ENCODE measurements at places on chromosomes 16 and 17. TPM values are rescaled to one million over a fixed set of nuclear protein-coding genes. Genes with fewer than 3 reads are reported as not detected.

DNA sequence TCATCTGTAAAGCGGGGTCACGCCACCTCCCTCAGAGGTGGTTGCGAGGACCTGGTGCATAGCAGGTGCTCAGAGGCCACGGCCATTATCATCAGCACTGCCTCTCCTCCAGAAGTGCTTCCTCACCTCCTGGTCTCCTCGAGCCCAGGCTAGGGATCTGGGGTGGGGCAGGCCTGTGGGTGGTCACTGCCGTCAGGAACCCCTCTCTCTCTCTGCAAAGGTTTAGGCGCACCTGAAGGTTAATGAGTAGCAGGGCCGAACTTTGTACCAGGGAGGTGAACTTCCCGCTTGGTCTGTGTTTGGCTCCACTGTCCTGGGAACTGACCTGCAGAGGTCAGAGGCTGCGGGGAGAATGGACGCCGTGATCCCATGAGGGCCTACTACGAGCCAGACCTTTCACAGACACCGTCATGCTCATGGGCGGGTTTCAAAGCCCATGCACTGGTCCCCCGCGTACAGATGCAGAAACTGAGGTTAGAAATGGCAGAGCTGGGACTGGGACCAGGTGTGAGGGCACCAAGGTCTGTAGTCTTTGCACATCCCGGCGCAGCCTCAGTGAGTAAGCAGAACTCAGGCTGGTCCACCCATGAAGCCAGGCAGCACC lies 13.8 kb downstream of the JUP start:
- DNase-seq: no peak

RHBDF1 gene
- total RNA-seq: 24.5 TPM

DNA sequence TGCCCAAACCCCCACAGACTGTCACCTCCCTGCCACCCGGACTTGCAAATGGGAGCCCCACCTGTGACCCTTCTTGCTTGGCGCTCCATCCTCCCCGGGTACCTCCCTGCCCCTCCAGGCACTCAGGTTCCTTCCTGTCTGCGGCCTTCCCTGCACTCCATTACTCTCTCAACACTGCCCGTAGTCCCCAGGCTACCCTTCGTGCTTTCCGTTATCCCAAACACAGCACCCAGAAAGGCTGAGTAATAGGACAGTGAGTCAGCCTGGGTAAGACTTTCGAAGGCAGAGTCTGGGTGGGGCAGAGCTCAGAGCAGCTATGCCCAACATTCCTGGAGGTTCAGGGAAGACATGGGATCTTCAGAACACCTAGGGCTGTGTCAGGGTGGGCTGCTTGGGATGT lies 16.6 kb upstream of the C16orf74 start:
- DNase-seq: no peak

SLFN14 gene
- total RNA-seq: not detected

KRTAP9-8 gene
- not detected for total RNA-seq

GRCh38 chr16:22380529-22380928 lies 6.1 kb upstream of the CDR2 start:
- DNase-seq: no peak

GRCh38 chr17:7744416-7744815 lies 26.9 kb downstream of the DNAH2 start:
- DNase-seq: no peak

- DNase-seq: no peak
These were observed 12.6 kb downstream of the LDHD start for GRCh38 chr16:75103994-75104393.

DNA sequence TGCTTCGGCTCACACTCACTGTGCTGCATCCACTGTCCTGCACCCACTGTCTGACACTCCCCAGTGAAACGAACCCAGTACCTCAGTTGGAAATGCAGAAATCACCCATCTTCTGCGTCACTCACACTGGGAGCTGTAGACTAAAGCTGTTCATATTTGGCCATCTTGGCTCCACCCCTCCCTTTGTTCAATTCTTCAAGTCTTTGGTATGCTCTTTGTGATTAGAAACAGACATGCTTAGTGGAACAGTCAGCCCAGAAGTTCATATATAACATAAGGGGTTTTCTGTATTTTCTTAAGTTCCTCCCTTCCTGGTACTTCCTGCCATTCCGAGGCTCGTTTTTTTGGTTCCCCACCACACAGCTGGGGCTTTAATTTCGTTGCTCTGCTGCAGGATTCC lies 398.5 kb upstream of the DYNLRB2 start:
- DNase-seq: no peak

G6PC1 gene
- not detected for total RNA-seq

MLYCD gene
- total RNA-seq: 48.2 TPM

DNA sequence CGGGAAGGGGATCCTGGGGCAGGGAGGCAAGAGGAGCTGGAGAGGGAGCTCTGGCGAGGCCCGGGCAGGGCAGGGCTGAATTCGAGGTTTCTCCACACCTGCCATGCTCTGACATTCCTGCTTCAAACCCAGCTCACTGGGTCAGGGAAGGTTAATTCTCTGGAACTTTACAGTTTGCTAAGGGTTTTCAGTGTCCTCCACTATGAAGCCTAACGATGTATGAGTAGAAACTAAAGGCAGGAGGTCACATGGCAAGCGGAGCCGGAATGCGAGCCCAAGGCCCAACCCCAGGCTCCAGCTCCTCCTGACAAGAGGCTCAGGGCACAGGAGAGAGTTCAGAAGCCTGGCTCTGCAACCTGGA lies 29.2 kb downstream of the DCAKD start:
- DNase-seq: no peak

GFAP gene
- 3.7 TPM for total RNA-seq

DNA sequence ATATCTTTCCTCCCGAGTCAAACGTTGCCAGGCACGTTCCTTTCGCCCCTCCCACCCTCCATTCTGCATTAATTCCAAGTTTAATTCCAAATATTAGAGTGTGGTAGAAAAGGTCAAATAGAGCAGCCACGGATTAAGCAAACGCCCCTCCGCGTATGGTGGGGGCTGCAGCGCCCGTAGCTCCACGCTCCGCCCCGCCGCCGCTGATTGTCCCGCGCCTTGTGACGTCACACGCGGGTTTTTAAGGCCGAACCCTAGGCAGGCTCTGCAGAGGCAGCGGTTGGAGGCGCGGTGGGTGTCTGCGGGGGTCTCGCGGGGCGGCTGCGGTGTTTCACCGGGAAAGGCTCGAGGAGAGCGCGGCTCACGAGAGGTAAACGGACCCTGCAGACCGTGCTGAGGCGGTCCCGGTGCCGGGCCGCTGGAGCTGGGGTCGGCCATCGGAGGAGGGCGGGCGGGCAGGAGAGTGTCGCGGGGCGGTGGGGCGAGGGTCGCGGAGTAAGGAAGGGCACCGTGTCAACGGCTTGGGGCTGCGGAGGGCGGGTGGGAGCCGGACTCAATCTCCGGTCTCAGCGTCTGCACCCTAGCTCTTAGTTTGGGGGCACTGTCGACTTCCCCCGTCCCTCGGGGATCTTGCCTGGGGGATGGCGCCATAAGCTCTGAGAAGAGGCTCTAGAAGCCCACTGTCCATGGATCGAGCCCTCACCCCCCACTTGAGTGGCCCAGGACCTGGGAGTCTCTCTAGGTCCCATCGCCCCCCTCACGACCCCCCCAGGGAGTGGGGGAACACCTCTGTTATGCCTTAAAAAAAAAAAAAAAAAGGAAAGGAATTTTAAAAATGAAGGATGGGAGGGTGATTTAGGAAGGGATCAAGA lies at the start of gene ARL4D:
TSS of gene ARL4D (plus strand) at position 270 of the 872 bp plus-strand sequence. CDS start 740 bp downstream, outside the sequence.
- peak; percentile 96 for DNase-seq

TRPV2 gene
- 11.2 TPM for total RNA-seq

DNA sequence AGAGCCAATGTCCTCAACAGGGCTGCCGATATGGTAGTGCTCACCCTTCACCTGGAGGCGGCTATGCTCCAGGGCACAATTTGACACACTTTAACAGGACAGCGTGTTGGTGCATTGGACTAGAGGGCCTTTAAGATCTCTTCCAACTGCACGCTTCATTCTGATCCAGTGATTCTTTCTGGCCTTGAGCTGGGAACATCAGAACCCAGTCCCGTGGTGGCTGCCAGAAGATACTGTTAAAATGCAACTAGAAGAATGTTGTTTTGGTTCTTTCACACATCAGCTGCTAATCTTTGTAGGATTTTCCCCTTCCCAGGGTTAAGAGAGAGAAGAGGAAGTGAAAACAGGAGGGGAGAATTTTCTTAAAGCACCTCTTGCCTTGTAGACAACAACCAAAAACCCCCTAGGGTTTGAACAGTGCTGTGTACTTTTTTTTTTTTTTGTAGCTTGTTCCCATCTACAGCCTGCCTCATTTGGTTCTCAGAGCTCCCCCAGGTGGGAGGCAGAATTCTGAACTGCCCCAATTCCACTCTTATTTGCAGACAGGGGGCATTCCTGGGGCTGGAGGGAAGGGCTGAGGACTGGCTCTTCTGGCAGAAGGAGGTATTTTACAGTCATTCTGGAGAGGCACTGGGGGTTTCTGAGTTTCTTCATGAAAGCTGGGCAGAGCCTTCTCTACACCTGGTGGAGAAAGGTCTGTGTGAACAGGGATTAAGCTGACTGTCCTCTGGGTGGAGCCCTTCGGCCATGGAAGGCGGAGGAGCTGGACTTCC lies 32.4 kb downstream of the SMARCE1 start:
- no peak for DNase-seq

Measured in Right ventricle myocardium inferior (tissue), 1 donor.